Stimulated activated CD8-positive, alpha-beta memory T cell treated with anti-CD3 and anti-CD28 coated beads, Interleukin-7, amount 100 ng/mL, for 4 hours (primary cell): ENCODE measurements at places on chromosomes 7 and 10.

- no peak for DNase-seq
Measured at GRCh38 chr10:110147961-110148360, 59.4 kb upstream of the MXI1 start.

GRCh38 chr10:8174762-8175161 lies 120.3 kb downstream of the GATA3 start:
- DNase-seq = no peak

- DNase-seq = no peak
Measured at GRCh38 chr7:30702200-30702599, 19.9 kb upstream of the CRHR2 start.

GRCh38 chr10:86152911-86153310 lies 213.7 kb downstream of the GRID1 start:
- DNase-seq = no peak

- no peak for DNase-seq
Measured at GRCh38 chr10:103620891-103621782, 127.6 kb downstream of the NEURL1 start.

DNA sequence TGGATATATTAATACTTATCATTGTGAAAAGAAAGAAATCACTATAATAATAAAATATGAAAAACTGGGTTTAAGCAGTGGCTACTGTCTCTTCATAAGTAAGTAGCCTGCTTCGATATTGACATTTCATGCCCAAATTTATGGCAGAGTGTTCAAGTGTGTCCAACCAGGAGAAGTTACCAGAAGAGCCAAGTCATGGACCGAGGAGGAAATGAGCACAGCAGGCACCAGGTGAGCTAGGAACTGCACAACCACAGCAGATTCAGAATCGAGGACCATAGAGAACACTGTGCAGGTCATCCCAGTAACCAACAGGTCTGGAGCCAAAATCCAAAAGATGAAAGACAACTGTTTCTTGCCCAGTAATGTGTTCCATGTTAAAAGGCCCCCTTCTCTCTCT lies 79.9 kb upstream of the ABCB5 start:
- DNase-seq = no peak

DNA sequence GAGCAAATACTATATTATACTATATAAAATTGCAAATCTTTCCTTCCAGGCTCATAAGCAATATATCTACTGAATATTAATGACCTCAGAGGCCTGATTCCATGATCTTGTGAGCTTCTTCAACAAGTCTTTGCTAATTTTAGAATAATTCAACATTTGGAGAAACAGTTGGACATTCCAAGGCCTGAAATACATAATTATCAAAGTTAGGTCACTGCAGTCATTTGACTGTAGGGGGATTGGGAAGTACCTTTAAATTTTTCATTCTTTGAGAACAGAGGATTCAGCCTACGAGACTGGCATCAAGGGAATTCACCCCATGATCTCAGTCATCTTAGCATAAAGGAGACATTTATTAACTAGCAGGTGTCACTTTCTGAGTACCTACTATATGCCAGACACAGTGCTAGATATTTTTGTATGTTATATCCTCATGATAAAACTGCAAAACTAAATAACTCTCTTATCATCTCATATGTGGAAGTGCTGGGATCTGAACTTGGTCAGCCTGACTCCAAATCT lies 85.4 kb downstream of the DOCK4 start:
- no peak for DNase-seq

DNA sequence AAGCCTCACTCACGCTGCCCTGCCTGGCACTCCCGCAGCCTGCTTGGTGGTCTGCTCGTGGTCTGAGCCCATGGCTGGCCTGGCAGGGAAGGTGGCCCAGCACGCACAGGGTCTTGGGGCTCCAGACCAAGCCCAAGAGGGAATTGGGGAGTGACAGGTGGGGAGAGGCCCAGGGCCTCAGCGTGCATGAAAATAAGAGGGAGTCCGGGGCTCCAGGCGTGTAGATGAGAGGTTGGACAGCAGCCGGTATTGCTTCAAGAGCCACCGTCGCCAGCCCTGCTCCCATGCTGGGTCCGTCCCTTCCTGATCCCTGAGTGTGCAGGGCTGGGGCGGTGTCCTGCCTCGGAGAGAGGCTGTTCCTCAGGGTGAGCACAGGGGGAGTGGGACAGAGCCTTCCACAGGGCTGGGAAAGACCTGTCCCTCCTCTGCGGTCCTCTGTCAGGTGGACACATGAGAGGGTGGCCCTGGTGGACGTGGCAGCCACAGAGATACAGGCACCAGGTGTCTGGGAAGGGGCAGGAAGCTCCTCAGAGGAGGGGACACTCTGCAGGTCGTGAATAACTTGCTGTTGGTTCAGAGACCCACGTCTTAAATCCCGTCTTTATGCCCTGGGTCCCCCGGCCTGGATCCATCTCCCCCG lies 113.1 kb downstream of the INPP5A start:
- no peak for DNase-seq

DNA sequence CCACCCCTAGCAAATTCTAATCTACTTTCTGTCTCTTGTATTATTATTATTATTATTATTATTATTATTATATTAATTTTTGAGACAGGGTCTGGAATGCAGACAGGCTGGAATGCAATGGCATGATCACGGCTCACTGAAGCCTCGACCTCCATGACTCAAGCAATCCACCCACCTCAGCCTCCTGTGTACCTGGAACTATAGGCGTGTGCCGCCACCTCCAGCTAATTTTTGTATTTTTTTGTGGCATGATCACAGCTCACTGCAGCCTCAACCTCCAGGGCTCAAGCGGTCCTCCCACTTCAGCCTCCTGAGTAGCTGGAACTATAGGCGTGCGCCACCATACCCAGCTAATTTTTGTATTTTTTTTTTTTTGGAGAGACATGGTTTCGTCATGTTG lies 2.6 kb upstream of the TMEM139 start:
- no peak for DNase-seq

- no peak for DNase-seq
Measured at GRCh38 chr7:158061026-158061630, 526.5 kb downstream of the PTPRN2 start.

- no peak for DNase-seq
Measured at GRCh38 chr7:157769086-157769485, 432.3 kb downstream of the DNAJB6 start.

DNA sequence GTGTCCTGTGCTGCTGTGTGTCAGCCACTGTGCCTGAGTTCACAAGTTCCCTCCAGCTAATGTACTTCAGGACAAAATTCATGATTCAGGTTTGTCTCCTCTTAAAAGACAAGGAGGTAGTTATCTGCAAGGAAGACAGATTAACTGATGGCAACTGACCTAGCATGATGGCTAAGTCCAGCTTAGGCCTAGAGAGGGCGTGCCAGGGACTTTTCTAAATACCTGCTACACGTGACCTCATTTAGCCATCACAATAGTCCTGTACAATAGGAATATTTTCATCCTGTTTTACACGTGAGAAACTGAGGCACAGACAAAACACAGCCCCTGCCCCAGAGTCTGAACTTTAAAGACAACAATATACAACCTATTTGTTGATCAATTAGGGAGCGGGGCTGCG lies 275.7 kb downstream of the XPNPEP1 start:
- no peak for DNase-seq

- no peak for DNase-seq
Measured at GRCh38 chr10:101493249-101493648, 94.8 kb downstream of the POLL start.

GRCh38 chr7:128891110-128891941 lies 19.2 kb downstream of the KCP start:
- no peak for DNase-seq

DNA sequence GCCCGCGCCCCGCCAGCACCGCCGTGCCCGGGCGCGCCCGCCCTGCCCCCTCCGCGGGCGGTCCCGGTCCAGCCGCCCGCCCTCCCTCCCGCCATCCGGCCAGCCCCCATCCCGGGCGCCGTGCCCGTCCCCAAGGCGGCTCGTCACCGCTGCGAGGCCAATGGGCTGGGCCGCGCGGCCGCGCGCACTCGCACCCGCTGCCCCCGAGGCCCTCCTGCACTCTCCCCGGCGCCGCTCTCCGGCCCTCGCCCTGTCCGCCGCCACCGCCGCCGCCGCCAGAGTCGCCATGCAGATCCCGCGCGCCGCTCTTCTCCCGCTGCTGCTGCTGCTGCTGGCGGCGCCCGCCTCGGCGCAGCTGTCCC lies at the start of gene HTRA1:
Gene HTRA1, plus strand, starts transcription at position 187 of the 362 bp plus-strand sequence. Its CDS starts 100 bp downstream, at position 287.
- DNase-seq = no peak

DNA sequence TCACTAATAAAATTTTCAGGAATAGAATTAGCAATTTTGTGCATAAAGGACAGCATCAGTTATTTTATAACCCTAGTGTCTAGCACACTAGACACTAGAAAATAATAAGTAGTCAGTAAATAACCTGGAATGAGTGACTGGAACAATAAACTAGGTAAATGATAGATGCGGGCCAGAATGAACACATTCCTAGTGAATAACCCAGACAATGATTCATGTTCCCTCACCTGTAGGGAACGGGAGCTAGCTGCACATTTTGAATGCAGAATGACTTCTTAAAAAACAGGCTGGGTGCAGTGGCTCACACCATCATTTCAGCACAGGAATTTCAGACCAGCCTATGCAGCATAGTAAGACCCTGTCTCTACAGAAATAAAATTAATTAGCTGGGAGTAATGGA lies 3.2 kb upstream of the ATOH7 start:
- DNase-seq = no peak

GRCh38 chr7:106599343-106599698 lies 61.6 kb downstream of the CCDC71L start:
- no peak for DNase-seq

GRCh38 chr7:127616724-127617123 lies 1.2 kb downstream of the PAX4 start:
- no peak for DNase-seq

DNA sequence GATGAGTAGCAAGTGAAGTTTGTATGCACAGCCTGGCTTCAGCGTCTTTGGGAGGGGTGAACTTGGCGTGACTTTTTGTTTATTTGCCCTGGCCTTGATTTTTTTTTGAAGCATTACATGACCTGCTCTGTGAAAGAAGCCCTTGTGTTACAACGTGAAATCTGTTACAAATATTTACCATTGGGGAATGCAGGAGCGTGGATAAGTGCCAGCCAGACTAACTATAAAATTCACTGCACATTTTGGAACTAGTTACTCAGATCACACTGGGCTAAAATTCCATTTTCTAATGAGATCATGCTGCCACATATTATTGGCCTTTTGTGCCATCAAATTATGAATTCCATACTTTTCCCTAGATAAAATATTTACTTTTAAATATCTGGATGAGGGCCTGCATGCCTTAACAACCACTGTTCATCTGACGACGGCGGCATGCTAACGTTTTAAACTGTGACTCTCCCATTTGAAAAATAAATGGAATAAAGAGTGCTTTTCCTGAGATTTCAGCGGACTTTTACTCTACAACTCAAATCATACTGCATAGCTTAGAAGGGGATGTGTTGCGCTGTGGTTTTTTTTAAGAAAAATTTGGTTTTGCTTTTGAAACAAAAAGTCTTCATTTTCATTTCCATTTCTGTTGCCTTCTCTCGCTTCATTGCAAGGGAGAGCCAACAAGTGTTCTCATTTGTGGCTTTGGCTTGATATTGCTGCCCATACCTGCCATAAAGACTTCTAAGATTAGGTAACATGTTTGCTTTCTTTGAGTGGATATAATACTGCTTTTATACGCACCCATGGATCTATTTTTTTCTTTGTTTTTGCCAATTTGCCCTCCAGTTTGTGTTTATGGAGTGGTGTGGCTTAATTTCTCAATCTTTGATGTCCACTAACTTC lies 352.2 kb downstream of the TFEC start:
- no peak for DNase-seq

DNA sequence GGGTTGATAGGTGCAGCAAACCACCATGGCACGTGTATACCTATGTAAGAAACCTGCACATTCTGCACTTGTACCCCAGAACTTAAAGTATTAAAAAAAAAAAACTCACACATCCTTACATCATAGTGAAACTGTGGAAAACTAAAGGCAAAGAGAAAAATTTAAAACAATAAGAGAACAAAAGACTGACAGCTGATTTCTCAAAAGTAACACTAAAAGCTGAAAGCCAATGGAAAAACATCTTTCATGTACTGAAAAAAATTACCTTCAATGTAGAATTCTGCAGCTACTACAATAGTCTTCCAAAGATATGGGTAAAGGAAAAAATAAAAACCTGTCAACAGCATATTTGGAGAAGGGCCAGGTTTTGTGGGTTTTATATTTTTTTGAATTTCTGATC lies 729.1 kb upstream of the NRP1 start:
- DNase-seq = no peak

DNA sequence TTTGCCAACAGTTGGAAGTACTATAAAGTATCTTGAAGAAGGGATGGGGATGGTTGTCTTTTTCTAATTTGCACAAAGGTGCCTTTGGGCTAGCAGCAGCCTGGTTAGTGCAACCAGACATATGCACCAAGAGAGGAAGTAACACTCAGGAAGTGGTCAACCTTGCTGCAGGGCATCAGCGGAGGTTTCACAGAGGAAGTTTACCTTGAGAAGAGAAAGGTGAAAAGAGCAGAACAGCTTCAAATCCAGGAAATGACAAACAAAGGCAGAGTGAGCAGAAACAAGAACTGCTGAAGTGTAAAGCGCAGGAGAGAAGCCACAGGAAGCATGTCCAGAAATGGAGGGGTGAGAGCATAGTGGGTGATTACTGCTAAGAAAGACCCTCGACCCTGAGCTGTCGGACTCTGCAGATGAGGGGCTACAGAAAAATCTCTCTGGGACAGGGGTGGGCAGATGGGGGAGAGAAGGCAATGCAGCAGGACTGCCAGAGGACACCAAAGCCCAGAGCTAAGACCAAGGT lies 66.9 kb downstream of the STK17A start:
- DNase-seq = peak; percentile 61

- no peak for DNase-seq
Measured at GRCh38 chr7:2980401-2981102, 63.1 kb downstream of the CARD11 start.

GRCh38 chr10:21526860-21527597 lies 1.5 kb upstream of the SKIDA1 start:
- no peak for DNase-seq

- DNase-seq = no peak
Measured at GRCh38 chr10:71351628-71352319, 32.7 kb downstream of the SLC29A3 start.

DNA sequence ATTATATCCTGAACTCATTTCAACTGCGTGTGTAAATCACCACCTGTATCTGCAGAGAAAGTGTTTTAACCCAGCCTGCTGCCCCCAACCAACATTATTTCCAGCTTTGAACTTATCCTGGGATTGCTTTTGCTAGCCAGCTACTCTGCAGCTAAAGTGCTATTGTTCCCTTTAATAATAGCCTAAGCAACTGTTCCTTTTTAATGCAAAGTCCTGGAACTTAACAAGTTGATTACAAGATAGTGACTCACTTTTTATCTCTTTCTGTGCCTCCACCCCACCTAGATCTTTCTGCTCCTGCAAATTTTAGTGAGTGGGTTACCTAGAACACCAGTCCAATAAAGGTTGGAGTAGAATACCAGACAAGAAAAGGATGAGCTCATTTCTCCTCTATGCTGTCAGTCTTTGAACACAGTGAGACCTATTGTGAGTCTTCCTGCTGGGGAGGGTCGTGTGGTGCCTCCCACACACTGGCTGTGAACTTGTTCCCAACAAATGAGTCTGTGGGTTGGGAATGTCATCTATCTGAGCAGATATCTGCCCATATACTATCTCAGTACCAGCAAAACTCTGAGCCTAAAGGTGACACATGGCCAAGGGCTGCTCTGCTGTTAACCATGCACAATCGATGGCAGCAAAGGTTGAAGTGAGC lies 137.7 kb downstream of the FAM204A start:
- DNase-seq = no peak

GRCh38 chr7:140678816-140679130 lies 6.0 kb downstream of the ADCK2 start:
- DNase-seq = no peak

GRCh38 chr7:6250364-6250833 lies 22.0 kb downstream of the CYTH3 start:
- no peak for DNase-seq

- DNase-seq = no peak
Measured at GRCh38 chr7:40572810-40573465, 438.1 kb downstream of the SUGCT start.
